Activated CD4-positive, alpha-beta T cell treated with anti-CD3 and anti-CD28 coated beads, Interleukin-2, amount 50 U/mL, for 48 hours (primary cell): ENCODE measurements at places on chromosomes 3 and 15.

DNA sequence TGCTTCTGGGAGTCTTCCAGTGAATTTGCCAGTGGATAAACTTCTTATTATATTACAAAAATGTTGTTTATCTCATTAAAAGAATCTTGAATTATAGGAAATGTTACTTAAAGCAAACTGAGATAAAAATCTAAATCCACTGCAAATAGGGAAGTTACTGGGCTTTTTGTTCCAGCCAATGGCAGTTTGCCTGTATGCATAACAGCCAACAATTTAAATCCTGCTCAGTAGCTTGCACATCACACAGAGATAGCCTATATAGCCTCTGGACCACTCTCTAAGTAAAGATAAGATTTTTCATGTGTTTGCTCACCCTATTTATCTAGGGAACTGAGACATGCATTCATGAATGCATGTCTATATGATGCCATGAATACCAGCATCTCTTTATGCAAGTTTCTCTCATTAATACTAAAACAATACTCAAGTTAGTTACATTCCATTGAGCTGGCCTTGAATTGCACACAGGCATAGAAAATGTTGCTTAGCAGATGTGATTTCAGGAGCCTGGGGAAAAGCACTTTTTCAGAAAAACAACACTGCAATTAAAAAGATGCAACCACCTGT lies 92.1 kb upstream of the GPR149 start:
- no peak for DNase-seq

DNA sequence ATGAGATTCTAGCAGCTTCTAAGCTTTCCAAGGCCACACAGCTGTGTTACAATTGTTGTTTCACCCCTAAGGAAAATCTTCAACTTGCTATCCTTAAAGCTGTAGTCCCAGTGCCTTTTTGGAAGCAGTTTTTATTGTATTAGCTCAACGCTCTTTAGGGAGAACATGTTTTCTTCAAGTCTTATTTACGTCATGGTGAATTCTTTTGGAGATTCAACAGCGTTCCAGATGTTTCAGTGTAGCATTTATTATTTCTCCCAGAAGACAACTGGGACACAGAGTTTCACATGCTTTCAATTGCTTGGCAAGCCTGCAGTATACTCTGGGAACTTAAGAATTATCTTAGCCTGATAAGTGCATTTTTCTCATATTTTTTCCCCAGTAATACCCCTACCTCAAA lies 888.3 kb downstream of the PLOD2 start:
- DNase-seq = no peak

GRCh38 chr3:115194476-115194875 lies 47.4 kb upstream of the ZBTB20 start:
- DNase-seq = no peak

DNA sequence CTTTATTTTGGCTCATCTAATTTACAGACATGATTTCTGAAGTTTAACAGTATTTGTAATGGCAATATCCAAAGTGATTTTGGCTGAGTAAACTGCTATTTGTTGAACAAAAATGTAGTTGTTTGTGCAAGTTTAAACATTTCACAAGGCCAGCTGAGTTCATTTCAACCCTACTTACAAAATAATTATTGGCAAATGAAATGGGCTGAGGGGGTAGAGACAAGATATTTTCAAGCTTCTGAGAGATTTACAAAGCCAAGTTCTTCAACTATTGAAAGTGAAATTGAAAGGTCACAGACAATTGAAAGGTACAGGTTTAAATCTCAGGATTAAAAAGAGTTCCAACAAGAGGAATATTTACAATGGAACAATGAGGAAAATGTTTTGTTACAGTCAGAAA lies 77.1 kb downstream of the DUT start:
- no peak for DNase-seq

DNA sequence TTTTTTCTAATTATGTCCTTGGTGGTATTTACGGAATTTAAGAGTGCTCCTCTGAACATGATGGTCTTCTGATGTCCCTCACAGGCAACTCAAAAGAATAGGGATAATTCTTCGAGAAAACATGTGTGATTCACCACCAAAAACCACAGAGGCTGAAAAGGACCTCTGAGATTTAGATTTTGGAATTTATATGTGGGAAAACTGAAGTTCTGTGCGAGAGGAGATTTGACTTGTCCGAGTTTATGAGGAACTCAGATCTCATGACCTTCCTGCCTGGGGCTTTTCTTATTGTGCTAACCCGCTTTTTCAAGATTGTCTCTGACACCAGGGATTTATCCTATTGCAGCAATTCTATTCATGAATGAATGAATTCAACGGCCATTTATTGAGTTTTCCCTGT lies 142.4 kb downstream of the FAM43A start:
- no peak for DNase-seq

- DNase-seq = no peak
Measured at GRCh38 chr15:43230640-43231115, 9.9 kb upstream of the EPB42 start.

GRCh38 chr3:59451800-59452746 lies 402.2 kb upstream of the CFAP20DC start:
- peak; percentile 17 for DNase-seq

DNA sequence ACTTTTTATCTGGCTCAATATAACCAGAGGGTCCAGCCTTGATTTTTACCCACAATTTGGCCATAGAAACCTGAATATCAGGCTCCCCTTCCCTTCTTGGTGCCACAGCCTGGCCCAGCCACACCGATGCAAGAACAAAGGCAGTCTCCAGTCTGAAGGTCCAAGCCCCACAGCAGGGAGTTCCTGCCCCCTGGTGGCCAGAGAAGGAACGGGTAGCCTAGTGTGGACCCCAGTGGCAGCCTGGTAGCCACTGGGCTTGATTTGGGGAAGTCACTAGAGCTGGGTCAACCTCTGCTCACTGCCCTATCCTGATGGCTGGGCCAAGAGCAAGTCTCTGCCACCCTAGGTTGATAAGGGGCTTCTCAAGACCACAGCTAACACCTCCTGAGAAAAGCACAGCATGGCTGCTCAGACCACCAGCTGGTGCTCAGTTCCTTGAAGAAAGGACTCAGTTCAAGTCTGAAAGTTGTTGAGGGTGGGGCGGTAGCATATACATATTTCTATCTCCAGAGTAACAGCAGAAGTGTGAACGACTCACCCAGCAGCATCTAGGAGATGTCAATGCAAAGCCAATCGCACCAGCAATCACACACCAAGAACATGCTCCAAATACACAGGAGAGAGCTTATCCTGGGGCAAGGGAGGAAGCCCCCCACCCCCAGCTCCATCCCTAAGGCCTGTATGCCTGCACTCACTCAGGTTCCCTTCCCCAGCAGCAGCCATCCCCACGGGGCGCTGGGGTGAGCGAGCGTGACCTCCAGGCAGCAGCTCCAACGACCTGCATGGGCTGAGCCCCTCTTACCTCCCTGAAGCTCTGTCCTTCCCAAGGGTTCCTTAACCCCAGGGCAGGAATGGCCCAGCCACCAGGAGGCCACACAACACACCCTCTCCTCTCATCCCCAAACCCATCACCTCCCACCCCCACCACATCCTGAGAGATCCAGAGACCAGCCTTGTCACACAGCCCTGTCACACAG lies 7.6 kb downstream of the PFKFB4 start:
- peak; percentile 88 for DNase-seq

- DNase-seq = no peak
Measured at GRCh38 chr3:38690185-38690584, 40.7 kb upstream of the SCN5A start.

- DNase-seq = no peak
Measured at GRCh38 chr3:123803521-123803920, 80.6 kb downstream of the MYLK start.

GRCh38 chr3:71672340-71672739 lies 52.9 kb downstream of the EIF4E3 start:
- no peak for DNase-seq

DNA sequence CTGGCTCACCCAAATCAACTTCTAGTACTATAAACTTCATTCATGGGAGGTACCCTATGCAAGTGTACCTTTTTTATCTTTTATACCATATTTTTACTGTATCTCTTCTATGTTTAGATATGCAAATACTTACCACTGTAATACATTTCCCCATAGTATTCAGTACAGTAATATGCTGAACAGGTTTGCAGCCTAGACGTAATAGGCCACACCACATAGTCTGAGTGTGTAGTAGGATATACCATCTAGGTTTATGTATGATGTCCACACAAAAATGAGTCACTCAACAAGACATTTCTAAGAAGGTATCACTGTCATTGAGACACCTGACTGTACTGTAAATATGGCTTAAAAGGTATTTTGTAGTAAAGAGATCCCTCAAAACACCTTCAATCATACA lies 124.7 kb downstream of the PLOD2 start:
- no peak for DNase-seq

DNA sequence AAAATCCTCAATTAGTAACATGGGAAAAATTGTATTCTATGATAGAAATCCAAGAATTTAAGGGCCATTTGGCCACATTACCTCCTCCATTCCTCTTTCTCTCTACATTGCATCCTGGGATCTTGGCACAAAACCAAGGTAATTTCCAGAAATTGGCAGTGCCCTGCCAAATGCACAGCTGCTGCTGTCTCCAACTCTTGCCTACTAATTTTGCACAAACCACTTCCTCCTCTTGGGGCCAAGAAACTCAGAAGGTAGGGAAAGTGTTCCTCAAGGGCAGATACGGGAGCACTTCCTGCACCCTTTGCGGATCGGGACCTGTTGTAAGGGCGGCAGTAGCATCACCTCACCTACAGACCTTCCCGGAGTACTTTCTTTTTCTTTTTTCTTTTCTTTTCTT lies 57.8 kb downstream of the MAP3K13 start:
- DNase-seq = no peak

- DNase-seq = peak; percentile 92
Measured at GRCh38 chr3:15427182-15427880, at the start of the genes EAF1 and METTL6. Gene EAF1, plus strand, starts transcription at chr3:15427598. Its CDS starts 182 bp downstream, at chr3:15427780. Gene METTL6, minus strand, starts transcription at chr3:15427544. Its CDS starts 1,033 bp downstream, at chr3:15426511.

DNA sequence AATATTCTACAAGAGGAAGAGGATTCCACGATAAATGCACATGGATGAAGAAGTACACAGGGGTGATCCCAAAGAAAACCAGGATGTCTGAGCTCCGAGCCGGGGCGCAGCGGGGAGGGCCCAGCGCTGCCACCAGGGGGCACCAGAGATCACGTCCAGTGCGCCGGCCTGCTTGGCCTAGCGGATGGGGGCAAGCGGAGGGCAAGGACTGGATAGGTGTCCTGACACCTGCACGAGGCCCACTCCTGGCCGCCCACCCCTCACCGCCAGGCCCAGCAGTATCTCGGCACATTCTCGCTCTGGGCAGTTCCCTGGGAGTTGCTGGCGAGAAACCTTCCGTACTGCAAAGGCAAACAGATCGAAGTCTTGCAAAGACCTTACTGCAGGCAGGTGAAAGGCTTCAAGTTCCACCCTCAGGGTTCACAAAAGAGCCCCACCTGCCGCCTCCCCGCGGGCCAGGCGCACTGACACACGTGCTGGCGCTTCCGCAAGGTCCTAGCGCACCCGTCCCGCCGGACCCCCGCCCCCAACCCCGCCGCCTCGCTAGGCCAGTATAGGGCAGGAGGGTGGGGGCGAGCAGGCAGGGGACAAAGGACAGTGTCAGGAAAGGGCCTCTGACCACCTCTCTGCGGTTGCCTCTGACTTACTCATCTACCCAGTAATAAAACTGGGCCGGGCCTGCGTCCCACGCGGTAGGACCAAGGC lies 3.3 kb downstream of the ANKRD63 start:
- peak; percentile 79 for DNase-seq

GRCh38 chr3:144282313-144282712 lies 310.7 kb downstream of the DIPK2A start:
- no peak for DNase-seq

- DNase-seq = no peak
Measured at GRCh38 chr3:145557405-145557804, 603.6 kb downstream of the PLOD2 start.

- no peak for DNase-seq
Measured at GRCh38 chr15:76935620-76936019, 4.1 kb downstream of the RCN2 start.

- DNase-seq = peak; percentile 27
Measured at GRCh38 chr15:90620379-90621067, 90.8 kb downstream of the CRTC3 start.

GRCh38 chr3:168933614-168934013 lies 729.9 kb downstream of the MECOM start:
- no peak for DNase-seq

- DNase-seq = no peak
Measured at GRCh38 chr3:89565098-89565497, 457.7 kb downstream of the EPHA3 start.

- DNase-seq = peak; percentile 33
Measured at GRCh38 chr15:101242160-101242998, 9.5 kb downstream of the CHSY1 start.

GRCh38 chr3:181692311-181693145 lies 19.2 kb upstream of the SOX2 start:
- DNase-seq = no peak

DNA sequence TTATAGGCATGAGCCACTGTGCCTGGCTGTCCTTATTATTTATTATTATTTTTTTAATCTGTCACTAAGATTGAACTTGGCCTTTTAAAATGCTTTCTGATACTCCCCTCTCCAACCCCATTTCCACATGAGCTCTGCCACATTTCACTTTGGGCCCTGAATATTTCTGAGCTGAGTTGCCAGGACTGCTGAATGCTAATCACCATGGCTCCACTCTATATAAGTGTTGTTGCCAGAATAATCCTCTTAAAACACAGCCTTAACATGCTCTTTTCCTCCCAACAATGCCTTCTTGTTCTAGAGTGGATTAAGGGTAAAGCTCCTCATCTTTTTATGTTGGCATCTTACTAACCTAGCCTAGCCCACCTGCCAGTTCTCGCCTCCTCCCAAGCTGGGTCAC lies 124.4 kb downstream of the PDZRN3 start:
- DNase-seq = no peak

DNA sequence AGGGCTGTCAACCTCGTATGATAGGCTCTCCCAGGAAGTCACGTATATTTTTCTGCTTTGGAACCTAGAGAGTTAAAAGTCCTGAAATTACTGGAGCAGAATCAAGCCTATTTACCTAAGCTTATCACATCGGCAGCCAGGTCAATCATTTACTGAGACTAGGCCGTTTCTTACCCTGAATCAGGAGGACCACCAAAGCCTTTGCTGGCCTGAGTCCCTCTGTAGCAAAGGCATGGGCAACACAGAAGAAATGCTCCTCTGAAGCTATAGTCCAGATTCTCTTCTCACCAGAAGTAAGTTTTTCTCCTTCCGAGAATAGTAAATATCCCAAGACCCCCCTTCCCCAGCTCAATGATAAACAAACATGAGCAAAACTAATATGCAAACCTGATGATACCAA lies 125.9 kb upstream of the PHLDB2 start:
- no peak for DNase-seq
